ENCODE measurements at places on chromosomes 6 and 20.

DNA sequence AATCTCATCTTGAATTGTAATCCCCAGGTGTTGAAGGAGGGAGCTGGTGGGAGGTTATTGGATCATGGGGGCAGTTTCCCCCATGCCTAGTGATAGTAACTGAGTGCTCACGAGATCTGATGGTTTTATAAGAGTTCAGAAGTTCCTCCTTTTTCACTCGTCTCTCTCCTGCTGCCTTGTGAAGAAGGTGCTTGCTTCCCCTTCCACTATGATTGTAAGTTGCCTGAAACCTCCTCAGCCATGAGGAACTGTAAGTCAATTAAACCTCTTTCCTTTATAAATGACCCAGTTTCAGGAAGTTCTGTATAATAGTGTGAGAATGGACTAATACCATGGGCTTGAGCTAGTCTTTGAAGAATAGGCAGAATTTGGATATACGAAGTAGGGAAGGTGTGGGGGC lies 113.9 kb downstream of the RIN2 start:
- DNase-seq = no peak

- peak; percentile 64 for DNase-seq
These were observed 158.9 kb downstream of the TBXT start for GRCh38 chr6:166008441-166009369.

DNA sequence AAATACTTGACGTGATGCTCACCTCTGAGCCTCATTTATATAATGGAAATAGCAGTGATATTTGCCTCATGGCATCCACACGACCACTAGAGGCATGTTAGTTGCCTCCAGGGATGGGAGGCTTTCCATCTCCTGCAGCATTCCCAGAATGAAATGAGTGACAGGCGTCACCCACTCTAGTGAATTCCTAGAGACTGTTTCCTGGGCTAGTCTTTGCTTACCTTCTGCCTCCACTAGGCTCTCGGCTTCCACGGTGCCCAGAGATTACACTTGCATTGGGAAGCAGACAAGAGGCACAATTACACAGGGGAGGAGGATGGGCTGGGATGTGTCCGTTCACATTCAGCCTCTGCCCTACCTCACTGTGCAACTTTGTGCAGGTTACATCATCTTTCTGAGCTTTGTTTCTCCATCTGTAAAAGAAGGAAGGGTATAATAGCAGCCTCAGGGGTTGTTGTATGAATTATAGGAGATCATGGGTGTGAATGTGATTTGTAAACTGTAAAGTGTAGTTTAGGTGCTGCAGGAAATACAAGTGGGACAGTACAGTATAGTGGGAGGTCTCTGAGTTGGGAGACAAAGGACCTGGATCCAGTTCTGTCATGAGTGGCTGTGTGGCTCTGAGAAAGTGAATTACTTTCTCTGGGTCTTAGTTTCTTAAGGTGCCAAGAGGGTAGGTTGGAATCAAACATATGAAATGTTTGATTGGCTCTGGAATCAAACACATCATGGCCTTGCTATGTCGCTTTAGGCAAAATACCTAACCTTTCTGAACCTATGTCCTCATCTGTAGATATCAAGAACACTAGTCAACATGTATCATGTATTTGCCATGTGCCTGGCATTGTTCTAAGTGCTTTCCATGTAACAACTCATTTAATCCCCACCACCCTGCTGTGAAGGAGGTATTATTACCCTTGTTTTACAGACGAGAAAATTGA lies 3.6 kb upstream of the VSTM2L start:
- DNase-seq = no peak

DNA sequence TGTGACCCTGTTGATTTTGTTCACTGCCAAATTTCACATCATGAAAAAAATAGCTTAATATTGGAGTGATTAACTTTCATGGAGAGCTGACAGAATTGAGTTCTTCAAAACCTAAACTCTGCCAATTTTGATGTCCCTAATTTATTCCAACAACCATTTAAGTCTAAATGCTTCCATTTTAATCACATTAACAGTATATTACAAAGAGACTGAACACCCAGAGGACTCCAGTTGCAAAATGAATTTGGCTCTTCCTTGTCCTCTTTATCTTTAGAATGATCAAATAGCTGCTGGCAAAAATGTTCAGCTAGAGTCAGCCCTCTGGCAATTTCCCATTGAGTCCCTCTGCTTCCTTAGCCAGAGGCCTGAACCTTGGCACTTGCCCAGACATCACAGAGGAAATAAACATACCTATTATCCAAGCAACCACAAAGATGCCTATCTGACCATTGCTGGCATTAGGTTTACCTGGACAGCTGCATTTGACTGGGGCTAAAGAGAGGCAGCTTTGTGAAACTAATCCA lies 299.0 kb upstream of the STXBP5 start:
- DNase-seq = peak; percentile 6

DNA sequence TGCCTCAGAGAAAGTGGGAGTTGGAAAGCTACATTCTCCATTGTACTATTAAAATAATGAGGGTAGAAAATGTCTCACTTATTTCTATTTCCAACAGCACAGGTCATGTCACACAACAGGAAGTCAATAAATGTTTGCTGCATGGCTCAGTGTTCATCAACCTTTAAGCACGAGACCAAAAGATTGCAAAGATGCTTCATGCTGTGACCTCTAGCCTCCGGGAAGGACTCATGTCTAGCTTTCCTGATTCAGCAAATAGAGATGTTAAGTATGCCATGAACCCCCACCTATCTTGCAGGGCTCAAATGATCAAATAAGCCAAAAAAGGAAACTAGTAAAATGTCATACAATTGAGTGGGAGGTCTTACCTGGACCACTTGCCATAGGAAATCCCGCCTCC lies 57.4 kb downstream of the NCOA6 start:
- DNase-seq = no peak

- no peak for DNase-seq
These were observed 119.6 kb upstream of the FOXO3 start for GRCh38 chr6:108441141-108441540.

DNA sequence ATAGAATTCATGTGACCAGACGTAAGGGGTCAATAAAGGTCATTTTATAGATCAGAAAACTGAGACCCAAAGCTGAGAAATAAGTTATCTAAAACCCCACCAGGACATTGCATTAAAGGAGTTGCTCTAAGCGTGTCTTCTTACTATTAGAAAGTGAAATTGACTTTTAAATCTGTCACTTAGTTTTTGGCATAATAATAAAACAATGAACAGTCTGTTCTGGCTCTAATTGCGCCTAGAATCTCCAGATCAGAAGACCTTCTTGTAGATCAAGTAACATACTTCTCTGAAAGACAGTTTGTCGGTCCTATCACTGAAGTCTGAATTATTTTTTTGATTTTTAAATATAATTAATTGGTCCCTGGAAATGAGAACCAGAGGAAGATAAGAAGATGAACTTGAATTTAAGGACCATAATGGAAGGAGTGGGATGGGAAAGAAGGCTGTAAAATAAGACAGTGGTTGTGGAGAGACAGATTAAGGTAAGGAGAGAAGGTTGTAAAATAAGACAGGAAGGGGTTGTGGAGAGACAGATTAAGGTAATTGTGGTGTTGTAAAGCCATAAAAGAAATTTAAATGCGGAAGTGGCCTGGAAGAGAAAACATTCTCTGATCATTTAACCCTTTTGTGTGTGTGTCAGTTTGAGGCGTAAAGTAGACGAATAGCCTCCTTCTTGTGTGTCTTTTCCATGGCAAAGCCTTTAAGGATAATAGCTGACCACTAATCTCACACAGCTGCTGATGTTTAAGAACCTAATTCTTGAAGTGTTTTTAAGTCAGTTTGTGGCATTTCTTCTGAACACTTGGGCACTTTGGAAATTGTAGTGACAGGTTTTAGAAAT lies 20.1 kb downstream of the TOP1 start:
- no peak for DNase-seq

DNA sequence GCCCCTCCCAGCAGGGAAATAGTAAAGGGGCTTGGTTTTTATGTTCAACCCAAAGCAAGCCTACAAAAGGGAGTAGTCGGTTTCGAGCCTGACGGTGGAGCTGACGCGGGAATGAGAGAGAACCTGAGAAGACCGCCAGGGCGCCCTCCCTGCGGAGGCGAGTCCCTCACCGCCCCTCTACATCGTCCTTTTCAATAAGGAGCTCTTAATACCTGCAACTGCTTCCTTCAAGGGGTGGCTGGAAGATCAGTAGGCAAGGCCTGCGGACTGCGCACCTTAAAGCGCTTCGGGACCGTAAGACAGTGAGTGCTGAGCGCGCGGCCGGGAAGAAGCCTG lies 709 bp upstream of the ZNF76 start:
- peak; percentile 76 for DNase-seq
